ENCODE measurements at places on chromosomes 13 and 19.

DNA sequence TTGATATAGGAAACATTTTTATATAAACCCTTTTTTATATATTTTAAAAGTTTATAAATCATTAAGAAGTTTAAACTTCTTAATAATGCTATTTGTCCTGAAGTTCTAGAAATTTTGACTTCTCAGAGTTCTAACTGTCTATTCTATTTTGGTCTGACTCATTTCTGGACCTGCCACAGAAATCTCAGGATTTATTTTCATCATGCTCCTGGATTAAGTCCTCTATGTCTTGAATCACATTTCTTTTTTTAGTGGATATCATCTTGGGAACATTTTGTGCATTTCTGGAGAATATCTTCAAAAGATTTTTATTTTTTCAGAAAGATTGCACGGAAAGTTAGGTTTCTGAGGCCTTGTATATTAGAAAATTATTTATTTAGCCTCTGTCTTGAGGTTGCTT lies 289.1 kb downstream of the NDFIP2 start:
- DNase-seq = no peak

DNA sequence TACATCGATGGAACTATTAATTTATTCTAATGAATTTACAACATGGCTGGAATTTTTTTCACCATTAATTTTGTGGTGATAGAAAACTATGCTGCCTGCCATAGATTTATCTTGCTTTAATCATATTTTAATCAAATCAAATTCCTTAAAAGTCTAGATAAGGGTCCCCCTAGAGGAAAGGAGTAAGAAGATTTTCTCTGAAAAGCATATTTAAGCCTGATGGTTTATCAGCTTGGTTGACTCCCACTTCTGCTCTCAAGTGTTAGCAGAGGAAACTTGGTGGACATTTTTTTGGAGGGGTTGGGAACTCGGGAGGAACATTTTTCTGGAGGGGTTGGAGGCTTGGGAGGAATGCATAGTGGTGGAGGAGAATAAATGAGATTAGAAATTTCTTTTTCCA lies 253.3 kb downstream of the KCNRG start:
- DNase-seq = no peak

DNA sequence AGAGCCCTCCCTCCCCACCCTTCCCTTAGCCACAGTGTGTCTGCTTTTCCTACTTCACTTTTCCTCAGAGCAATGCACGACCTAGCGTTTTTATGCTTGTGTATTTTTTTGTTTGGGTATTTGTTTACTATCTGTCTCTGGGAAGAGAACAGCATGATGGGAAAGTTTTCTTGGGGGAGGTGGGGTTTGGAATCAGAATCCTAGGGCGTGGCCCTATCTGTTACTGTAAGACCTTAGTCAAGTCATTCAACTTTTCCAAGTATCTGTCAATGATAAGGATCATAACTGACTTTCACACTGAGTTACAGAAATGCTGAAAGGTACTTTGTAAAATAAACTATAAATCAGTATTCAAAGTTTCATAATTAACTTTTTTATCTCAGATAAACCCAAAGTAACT lies 146.3 kb upstream of the WASF3 start:
- DNase-seq = no peak

GRCh38 chr13:23506807-23507291 lies 63.4 kb upstream of the TNFRSF19 start:
- no peak for DNase-seq

GRCh38 chr13:99967498-99967868 lies 4.1 kb downstream of the ZIC5 start:
- DNase-seq = no peak

DNA sequence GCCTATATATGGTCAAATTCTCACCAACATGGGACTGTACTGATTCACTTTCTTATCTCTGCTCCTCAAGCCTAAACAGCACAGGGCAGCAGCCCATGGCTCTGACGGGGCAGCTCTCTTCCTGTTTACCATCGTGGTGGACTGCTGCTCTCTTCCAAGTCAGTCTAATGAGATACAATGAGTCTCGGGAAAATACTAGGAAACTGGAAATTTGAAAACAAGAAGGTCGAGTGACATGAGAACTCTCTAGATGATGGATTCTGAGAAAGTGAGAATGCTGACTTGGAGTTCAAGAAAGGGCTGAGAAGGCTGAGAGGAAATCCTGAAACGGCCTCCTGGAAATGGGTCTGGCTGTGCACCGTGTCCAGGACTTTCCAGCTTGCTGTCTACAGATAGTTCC lies 122.8 kb upstream of the ARGLU1 start:
- DNase-seq = no peak

- DNase-seq = no peak
These were observed 240.4 kb downstream of the DACH1 start for GRCh38 chr13:71626421-71627117.

- no peak for DNase-seq
These were observed 202.9 kb downstream of the USP12 start for GRCh38 chr13:26968431-26969341.

GRCh38 chr19:40620161-40620485 lies 19.0 kb downstream of the LTBP4 start:
- no peak for DNase-seq

DNA sequence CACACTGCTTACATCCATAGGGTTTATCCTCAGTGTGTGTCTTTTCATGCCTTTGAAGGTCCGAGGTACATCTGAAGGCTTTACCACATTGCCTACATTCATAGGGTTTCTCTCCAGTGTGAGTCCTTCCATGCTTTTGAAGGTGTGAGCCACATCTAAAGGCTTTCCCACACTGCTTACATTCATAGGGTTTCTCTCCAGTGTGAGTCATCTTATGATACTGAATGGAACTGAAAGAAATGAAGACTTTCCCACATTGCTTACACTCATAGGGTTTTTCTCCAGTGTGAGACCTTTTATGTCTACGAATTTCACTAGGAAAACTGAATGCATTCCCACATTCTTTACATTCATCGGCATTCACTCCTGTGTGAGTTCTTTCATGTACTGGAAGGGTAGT lies 7.1 kb downstream of the ZNF20 start:
- DNase-seq = no peak

- DNase-seq = no peak
These were observed 43.3 kb downstream of the DLEU7 start for GRCh38 chr13:50800091-50800739.

DNA sequence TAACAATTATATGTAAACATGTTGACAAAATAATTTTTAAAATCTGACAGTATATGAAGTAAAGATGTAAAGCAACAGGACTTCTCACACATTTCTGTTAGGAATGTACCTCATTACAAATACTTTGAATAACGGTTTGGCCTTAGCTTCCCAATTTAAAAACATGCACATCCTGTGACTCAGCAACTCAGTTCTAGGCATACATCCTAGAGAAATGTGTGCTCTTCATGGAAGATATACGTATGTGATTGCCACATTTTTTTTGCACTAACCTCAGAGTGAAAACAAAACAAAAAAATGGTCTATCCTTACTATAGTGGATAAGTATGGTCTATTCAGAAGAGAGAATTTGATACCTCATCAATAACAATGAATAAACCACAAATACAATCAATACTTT lies 314.6 kb downstream of the LIG4 start:
- DNase-seq = no peak

DNA sequence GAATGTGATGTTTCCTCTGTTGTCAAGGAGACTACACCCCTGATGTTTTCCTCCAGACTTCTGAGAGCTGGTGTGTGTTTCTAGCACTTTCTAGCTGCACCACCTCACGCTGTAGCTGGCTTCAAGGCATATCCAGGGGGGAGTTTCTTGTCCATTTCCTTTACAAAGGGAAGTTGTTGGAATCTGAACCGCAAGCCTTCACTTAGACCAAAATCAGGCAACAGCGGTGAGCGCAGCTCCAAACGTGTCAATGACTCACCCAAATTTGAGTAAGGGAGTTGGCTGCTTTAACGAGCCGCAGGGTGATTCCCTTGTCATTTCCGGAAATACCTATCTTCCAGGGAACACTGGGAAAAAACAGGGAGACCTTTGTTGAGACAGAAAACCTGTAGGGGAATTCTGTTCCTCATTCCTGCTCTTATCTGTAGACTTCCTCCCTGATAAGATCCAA lies 2.5 kb downstream of the LDLR start:
- peak; percentile 37 for DNase-seq
